Islet precursor cell (in vitro differentiated cells): ENCODE measurements at places on chromosomes 12 and 14.
A peak's percentile ranks its signal among the peaks of the same experiment; 100 is the strongest.

GRCh38 chr12:51008329-51009055 is 17.7 kb downstream of the SLC11A2 start:
- no peak for DNase-seq

GRCh38 chr12:1117371-1117770 is 126.3 kb downstream of the ERC1 start:
- no peak for DNase-seq

- DNase-seq = peak; percentile 22
Observed at GRCh38 chr14:92480856-92481255, 32.7 kb upstream of the RIN3 start.

GRCh38 chr12:120759591-120760348 is 34.1 kb downstream of the ACADS start:
- DNase-seq = no peak

DNA sequence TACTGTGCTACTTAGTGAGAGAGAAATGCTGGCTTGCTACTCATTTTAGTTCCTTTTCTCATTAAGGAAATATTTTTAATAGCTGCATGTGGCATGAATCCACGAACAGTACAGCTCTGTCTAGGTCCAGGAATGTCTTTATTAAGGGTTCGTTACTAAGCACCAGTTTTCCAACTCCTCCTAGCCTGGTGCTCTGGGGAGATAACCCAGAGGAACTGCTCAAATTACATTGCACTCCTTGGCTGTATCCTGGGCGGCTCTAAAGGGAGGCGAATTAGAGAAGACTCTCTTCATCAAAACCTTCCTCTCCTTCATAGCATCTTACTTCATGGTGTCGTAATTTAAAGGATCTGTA is 101.3 kb downstream of the PPM1A start:
- no peak for DNase-seq

DNA sequence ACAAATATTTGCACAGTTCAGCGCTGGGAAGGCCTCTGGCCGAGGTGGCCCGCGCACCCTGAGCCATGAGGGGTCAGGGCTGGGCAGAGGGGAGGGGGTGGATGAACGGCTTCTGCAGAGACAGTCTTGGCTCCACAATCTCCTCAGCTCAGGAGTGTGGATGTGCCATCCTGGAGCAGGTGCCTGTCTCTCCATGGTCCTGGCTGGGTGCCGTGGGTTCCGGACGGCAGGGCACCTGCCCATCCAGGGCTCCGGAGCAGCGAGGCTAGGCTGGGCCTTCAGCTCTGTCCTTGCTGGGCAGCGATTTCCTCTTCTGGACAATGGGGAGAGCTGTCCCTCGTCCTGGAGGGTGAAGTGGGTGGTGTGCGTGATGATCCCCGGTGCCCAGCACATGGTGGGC is 55.6 kb downstream of the KIF26A start:
- DNase-seq = no peak

- no peak for DNase-seq
Observed at GRCh38 chr14:89435492-89435891, 18.5 kb upstream of the FOXN3 start.

DNA sequence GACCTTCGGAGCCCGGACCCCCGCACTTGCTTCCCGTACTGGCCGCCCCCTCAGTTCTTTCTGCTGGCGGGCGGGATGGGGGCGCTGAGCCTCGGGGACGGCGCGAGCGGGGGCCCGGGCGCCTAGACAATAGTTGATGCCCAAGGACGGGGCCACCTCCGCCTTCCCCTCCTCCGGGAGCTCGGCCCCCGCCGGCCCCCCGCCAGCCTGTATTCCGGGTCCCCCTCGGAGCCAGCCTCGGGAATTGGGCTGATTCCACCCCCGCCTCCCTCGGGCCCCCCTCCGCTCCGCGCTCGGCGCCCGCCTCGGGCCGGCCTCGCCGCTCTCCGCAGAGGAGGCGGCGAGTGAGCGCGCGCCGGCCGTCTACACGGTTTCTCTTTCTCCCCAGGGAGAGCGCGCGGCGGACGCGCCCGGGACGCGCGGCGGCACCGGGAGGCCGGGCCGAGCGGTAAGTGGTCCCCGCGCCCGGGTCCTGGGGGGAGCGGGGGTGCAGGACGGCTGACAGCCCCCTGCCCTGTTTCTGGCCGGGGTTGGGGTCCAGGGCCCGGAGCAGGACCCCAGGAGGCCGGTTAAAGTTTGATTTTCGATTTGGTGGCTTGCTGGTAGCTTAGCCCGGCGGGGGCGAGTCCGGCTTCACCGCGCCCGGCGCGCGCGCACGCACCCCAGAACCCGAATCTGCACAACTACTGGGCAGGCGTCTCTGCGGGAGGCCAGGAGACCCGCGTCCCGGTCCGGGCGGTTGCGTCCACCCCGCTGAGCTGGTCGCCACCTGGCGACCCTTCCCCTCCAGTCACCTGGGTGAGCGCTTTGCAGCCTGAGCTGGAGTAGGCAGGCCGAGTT is 413.7 kb downstream of the PCNX1 start:
- peak; percentile 75 for DNase-seq

- no peak for DNase-seq
Observed at GRCh38 chr12:11752403-11753149, 103.1 kb downstream of the ETV6 start.

DNA sequence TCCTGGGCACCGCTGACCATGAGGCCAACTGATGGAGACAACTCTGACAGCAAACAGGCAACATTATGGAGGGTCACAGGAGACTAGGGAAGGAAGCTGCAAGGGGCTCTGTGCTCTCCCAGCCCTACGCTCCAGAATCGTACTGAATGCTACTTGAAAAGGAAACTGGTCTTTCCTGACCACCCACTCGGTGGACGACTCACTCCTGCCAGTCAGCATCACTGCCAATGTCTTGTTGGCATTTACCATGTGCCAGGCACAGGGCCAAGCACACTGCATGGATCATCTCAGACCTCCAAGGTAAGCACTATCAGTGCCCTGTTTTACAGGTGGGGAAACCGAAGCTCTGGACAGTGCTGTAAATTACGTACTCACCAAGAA is 38.0 kb downstream of the CCDC85C start:
- no peak for DNase-seq

GRCh38 chr14:60184146-60184904 is 19.1 kb upstream of the DHRS7 start:
- no peak for DNase-seq

GRCh38 chr12:46260124-46260912 is 8.5 kb downstream of the SLC38A1 start:
- DNase-seq = peak; percentile 81

GRCh38 chr12:46553266-46553665 is 180.7 kb upstream of the SLC38A2 start:
- no peak for DNase-seq

- DNase-seq = peak; percentile 91
Observed at GRCh38 chr12:31206038-31206670, 119.8 kb downstream of the SINHCAF start.

DNA sequence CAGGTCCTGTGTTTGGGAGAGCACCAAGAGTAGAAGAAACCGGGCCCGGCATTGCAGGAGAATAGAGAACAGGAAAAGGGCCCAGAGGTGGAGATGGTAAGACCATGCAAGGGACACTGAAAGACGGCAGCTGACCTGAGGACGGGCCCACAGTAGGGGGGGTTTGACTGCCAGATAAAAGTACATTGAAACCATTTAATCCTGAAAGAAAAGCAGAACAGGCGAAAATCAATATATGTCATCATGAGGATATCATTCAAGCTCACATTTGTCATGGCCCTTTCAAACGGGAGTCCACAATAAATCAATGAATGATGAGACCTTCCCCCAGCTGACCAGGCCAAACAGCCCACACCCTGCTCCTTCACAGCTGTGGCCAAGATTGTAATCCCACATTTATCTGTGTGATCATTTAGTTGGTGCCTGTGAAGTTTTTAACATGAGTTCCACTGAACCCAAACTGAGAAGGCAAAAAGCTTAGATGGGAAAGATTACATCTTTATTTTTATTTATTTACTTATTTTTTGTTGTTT is 39.5 kb downstream of the E2F7 start:
- no peak for DNase-seq

GRCh38 chr14:68958553-68958952 is 20.5 kb downstream of the ACTN1 start:
- no peak for DNase-seq

- no peak for DNase-seq
Observed at GRCh38 chr12:47947341-47947740, 16.1 kb upstream of the TMEM106C start.

- DNase-seq = no peak
Observed at GRCh38 chr12:22866406-22866805, 241.4 kb downstream of the ETNK1 start.

DNA sequence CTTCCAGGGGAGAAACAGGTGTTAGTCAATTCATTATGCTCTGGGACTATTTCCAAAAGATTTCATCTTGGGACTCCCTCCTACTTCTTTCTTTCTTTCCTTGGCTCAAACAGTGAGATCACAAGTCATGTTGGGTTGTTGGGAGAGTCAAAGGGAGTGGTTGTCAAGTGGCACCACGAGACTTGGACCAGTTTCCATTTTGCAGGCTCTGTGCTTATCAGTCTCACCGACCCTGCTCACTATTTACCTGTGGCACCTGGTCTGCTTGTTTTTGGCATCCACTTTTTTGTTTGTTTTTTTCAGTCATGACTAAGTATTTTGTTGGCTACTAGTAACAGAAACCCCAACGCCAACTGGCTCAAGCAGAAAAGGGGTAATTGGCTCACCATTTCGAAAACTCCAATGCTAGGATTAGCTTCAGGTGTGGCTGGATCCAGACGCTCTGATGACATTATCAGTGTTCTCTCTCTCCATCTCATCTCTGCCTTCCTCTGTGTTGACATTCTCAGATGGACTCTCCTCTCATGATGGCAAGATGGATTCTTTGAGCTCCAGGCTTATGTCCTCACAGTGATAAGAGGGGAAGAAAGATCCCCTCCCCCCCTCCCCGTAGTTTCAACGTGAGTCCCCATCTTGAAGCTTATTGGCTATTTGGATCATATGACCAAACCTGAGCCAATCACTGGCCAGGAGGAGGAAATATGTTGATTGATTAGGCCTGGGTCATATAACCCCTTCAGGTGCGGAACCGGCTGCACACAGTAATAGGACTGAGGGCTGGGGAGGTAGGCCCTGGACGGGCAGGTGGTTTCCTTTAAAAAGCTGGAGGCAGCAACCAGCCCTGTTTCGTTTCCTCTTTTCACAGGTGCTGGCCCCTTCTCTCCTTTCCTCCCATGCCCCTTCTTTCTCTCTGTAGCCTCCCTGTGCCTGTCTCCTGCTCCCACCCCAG is 84.2 kb downstream of the AACS start:
- DNase-seq = no peak

DNA sequence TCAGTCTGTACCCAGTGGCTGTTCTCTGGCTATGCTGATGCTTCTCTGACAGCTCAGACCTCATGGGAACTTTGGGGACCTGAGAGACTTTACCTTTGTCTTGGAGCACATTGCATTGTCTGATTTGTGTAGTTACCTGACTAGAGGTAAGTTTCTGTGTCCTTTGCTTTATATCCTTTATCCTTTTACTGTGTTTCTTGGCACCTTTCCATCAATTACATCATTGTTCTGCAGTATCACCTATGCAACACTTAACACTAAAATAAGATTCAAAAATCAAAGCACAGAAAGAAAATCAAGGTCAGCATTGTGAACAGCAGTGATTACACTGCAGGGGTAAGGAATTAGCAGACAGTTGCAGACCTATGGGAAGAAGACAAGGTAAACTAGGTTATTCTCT is 43.8 kb downstream of the SLC35F4 start:
- DNase-seq = no peak

DNA sequence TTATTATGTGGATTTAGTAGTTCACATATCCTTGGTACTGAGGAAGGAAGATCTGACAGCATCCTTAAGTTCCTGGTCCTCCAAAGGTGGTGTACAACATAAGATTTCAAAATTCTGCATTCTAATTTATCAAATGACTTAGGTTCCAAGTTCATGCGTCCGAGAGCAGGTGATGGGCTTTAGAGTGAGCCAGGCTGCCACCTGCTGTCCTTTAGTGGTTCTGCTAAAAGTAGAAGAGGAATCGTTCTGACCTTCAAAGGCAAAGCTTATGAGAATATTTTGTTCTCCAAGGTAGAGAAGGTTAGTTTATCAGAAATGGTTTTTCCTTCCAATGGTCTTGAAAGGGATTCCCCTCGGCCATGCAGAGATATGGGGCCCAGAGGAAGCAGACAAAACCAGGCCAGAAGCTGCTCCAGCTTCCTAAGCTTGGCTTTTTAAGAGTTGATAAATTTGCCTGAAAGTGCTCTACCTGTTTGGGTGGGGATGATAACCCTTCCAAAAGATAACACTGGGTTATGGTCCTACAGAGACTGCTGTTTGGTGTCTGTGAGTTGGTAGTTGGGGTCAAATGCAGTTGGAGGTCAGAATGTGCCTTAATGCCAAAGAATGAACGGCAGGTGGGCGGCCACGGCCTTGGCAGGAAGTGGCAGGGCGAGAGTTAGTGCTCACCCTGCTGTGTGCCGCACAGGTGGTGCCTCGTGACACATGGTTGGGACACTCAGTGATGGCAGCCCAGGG is 29.1 kb upstream of the LRTM2 start:
- DNase-seq = peak; percentile 75

GRCh38 chr12:2284857-2285256 is 232.1 kb downstream of the CACNA1C start:
- peak; percentile 93 for DNase-seq

DNA sequence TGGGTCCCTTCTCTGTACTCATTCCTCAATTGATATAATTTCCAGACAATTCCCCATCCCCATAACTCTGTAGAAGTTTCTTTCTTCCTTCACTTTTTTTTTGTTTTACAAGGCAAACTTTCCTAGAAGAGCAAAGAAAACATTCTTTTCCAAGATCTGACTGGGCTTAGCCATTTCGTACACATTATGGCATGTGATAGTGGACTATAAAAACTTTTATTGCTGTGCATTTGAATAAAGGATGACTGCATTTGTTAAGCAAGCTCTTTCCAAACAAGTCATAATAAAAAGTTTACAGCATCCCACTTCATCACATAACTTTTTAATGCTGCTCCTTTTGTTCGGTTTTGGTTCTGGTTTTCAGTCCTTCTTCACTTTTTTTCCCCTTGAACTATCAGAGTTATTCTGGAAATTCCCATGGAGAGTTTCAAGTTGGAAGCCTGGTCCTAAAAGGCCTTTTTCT is 231.0 kb upstream of the HMGA2 start:
- DNase-seq = no peak

DNA sequence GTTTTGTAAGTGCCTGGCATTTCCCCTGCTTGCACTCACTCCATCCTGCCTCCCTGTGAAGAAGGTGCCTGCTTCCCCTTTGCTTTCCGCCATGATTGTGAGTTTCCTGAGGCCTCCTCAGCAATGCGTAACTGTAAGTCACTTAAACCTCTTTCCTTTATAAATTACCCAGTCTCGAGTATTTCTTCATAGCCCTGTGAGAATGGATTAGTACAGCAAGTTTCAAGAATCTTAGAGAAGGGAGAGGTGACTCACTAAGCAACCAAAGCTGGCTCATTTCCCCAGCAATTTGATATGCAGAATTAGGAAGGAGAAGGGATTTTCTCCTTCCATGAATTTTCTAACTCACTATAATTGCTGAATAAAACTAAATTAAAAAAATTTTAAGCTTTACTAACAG is 251.0 kb upstream of the FOXG1 start:
- no peak for DNase-seq

- no peak for DNase-seq
Observed at GRCh38 chr14:73477618-73478266, 13.0 kb upstream of the RIOX1 start.

GRCh38 chr14:45716572-45716971 is 463.6 kb upstream of the MIS18BP1 start:
- DNase-seq = no peak

GRCh38 chr14:37048666-37049071 is 123.7 kb downstream of the SLC25A21 start:
- DNase-seq = no peak
